ENCODE measurements at places on chromosomes 12 and 14. TPM values are rescaled to one million over a fixed set of nuclear protein-coding genes. Genes with fewer than 3 reads are reported as not detected.

ARF6 gene
- 68.6 TPM for total RNA-seq

CLEC4D gene
- not detected for total RNA-seq

MOAP1 gene
- total RNA-seq, result 16.1 TPM

AKAP5 gene
- 0.46 TPM for total RNA-seq

TRIP11 gene
- total RNA-seq, result 7.4 TPM

ESR2 gene
- 0.03 TPM for total RNA-seq

DIO3 gene
- total RNA-seq, result not detected

RASSF3 gene
- 30.7 TPM for total RNA-seq

EAPP gene
- total RNA-seq, result 36.8 TPM

MDGA2 gene
- total RNA-seq, result not detected

APOF gene
- total RNA-seq, result not detected

FGF23 gene
- total RNA-seq, result not detected

AJUBA gene
- 40.1 TPM for total RNA-seq

LRRC43 gene
- total RNA-seq, result 0.27 TPM

FAM181A gene
- total RNA-seq, result not detected

NOVA1 gene
- 5.3 TPM for total RNA-seq

DIABLO gene
- 69.3 TPM for total RNA-seq

BBOF1 gene
- total RNA-seq, result 3.6 TPM

KRT72 gene
- not detected for total RNA-seq

HCAR3 gene
- 0.09 TPM for total RNA-seq

SCNN1A gene
- 6.5 TPM for total RNA-seq
